ENCODE measurements at places on chromosomes 2 and 18.

- DNase-seq: no peak
These were observed 32.4 kb upstream of the ACYP2 start for GRCh38 chr2:54083021-54083420.

GRCh38 chr2:38592951-38593350 lies 9.8 kb downstream of the HNRNPLL start:
- no peak for DNase-seq

- DNase-seq: no peak
These were observed 301.4 kb downstream of the GALR1 start for GRCh38 chr18:77551055-77551454.

DNA sequence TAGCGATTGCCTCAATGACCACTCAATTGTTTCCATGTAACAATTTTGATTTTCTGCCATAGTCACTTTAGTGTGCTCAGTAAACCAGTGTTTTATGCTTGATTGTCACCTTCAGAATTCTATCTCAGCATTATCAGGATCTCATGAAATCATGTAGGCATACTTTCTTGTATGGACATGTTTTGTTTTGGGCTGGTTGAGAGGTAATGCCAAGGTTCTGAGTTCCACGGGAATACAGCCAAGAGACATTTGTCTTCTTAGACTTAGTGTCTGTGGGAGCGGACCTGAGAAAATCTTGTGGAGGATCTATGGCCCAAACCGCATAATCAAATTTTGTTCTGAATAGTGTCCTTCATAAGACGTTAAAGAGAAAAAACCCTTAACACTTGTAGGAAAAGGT lies 10.2 kb downstream of the MSTN start:
- no peak for DNase-seq

GRCh38 chr2:217066510-217067270 lies 206.8 kb upstream of the TNP1 start:
- no peak for DNase-seq

DNA sequence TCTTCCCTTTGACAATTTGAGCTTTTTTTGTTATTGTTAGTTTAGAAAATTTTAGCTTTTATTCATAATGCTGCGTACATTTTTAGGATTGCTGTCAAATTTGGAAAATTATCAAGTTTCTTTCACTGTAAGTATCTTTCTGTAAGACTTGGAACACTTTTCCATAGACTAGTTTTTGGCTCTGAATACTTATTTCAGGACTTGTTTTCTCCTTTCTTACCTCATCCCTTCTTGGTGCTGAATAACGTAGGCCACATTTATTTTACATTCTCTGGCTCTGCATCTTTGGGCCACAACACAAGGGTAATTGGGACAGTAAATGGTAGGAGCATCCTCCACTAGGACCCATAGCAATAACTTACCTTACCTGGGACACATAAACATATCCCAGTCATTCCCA lies 85.1 kb downstream of the CCDC85A start:
- DNase-seq: no peak

DNA sequence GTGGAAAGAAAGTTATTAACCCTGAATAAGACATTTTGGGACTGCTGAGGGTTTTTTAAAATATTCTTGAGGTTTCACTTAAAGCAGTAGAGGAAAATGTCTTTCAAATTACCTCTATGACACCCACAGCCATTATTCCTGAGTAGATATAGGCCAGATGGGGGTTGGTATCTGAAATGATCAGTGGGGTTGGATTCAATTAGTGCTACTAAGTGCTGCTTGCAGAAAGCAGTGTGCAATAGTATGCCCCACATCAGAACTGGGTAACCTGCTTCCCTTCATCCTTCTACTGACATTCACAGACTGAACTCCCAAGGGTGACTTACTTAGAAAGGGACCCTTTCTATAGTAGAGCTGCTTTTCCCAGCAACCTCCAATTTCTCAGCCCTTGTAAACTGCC lies 7.3 kb upstream of the ETAA1 start:
- no peak for DNase-seq
